NCI-H187 treated with DMSO at 0.1 percent for 48 hours (cell line): ENCODE measurements at places on chromosomes 3 and 15.

GRCh38 chr15:38085114-38085513, 150.7 kb downstream of the TMCO5A start:
- DNase-seq, result no peak

DNA sequence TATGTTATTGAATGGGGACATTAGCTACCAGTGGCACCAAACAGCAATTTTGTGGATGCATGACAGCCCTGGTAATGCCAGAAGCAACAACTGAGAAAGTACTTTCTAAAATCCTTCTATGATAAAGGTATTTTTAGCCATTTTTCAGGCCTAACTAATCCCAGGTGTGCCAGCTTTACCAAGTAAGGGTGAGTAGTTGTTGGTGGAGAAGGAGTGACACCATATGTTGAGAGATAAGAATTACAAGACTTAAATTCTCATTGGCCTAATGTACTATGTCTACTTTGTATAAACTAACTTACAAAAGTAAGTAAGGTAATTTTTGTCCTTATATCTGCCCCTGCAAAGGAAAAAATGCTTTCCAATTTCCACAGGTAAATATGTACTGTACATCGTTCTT, 4.1 kb upstream of the COX17 start:
- no peak for DNase-seq

- no peak for DNase-seq
Observed at GRCh38 chr3:36600404-36600803, 163.9 kb downstream of the DCLK3 start.

- no peak for DNase-seq
Observed at GRCh38 chr3:123283074-123283473, 81.3 kb downstream of the SEC22A start.

- no peak for DNase-seq
Observed at GRCh38 chr3:111956449-111956848, 22.4 kb upstream of the ABHD10 start.

- no peak for DNase-seq
Observed at GRCh38 chr15:99169769-99170311, 65.0 kb downstream of the SYNM start.

- DNase-seq, result no peak
Observed at GRCh38 chr15:59632714-59633113, 21.1 kb downstream of the GCNT3 start.

DNA sequence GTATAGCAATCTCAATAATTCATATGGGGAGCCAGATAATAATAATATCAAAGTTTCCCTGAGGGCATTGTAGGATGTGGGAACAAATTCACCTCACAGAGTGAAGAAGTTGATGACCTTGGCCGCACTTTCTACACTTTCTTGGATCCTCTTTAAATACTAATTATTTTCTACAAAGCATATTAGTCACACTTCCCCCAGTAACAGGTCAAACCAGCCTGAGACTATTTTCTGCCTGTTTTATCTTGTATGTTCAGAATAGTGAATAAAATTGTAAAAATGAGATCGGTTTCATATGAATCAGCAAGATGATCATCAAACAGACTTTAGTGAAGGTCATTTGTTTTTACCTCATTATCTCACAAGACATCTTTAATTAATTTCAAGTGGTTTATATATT, 2.3 kb upstream of the OR5K3 start:
- DNase-seq, result no peak

GRCh38 chr3:67624078-67624477, 30.3 kb downstream of the SUCLG2 start:
- DNase-seq, result no peak

DNA sequence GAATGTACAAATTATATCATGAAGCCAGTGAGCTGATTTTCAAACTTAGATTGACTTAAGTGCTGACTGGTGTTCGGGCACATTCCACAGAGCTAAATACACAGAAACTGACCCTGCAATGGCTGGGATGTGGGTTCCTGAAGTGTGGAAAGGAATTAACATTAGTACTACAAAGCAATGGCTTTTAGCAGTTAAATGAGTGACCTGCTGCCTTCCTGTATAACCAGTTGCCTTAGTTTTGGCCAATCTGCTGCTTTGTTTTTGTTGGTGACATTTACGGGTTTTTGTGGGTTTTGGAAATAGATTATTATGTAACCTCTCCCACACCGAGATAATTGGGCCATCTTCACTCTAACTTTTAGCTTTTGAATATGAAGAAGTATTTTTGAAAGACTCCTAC, 2.4 kb upstream of the SKIC8 start:
- DNase-seq, result no peak

GRCh38 chr3:106339551-106339950, 470.7 kb upstream of the CBLB start:
- no peak for DNase-seq

DNA sequence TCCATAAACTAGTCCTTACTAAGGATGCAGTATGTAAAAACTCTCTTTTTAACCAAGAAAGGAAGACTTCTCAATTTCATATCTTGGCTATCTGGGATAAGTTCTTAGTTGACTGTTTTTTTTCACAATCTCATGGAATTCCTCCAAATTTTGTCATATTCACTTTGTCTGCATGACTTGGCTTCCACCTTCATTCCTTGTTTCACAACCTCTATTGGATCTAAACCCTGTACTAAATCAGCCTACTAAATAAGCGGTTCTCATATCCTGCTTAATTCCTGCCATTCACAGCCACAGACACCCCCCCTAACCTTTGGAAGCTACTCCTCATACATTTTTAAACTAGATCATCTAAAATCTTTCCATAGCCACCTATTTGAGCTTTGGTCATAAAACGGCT, 370.6 kb upstream of the NAALADL2 start:
- DNase-seq, result no peak

DNA sequence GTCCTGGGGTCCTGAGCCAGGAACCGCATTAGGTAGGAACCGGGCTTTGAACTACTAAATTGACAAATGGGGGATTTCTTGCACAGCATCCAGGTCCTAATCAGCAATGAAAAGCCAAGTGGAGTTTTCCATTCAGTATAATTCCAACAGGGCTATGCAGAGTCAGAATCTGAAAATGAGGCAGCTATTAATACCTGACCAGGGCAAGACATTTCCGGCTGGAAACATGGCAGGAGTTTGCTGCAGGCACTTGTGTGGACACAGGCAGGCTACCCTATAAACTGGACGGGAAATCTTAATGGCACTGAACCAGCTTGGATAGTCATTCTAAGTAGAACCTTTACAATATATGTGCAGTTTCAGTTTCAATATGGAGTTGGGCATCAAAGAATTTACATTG, 553.1 kb downstream of the FGF12 start:
- no peak for DNase-seq

DNA sequence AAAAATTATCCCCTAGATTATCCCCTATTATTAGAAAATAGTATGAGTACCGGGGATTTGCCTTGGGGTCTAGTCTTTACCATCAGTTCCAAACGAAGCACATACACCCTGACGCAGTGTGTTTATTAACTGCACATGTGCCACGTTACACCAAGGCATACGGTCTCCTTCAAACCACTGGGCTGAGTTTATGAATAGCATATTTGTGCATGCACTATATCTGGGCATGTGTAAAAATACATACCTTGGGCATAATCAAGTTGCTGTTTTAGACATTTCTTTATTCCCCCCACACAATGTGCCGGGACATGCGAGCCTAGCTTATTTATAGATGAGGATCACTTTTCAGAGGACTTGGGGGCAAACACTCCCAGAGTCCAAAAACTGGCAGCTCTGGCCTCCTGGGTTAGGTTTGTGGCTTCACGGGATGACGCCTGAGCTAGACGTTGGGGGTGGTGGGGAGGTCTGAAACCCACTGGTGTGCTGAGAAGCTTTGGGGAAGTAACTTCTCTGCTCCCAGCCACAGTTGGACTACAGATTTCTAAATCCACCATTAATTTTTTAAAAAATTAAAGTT, 16.2 kb downstream of the IGDCC4 start:
- no peak for DNase-seq

DNA sequence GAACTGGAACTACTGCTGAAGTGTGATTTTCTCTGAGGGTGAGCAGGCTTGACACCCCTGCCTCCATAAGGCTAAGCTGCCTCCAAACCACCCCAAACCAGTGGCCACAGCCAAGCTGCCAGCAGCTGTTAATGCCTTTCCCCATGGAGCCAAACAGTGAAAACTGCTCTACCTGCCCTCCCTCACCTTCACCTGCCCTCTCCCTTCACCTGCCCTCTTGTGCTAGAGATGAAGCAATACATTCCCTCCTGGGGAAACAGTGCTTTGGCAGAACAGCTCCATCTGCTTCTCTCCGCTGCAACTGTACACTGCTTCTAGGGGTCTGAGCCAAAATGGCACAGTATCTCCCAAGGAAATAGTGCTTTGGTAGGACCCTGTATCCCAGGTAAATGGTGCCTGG, 374.1 kb downstream of the FHIT start:
- DNase-seq, result no peak

DNA sequence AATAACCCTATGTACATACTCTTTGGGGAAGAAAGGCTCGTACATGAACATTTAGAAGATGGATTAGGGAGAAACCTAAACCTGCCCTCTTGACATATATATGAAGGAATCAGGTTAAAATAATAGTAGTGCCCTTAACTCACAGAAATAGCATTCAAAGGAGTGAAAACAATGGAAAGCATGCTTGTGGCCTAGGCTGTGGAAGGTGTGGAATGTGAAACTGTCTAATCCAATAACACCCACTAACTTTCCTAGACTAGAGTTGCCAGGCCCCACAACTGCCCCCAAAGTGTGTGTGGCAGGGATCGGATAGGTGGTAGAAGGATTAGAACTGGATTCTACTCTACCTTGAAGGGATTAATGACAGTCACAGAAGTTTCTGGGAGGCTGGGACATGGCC, 317.4 kb upstream of the LRRFIP2 start:
- no peak for DNase-seq

- no peak for DNase-seq
Observed at GRCh38 chr15:79092382-79092781, 1.8 kb upstream of the RASGRF1 start.

GRCh38 chr15:74545086-74545485, 4.1 kb downstream of the ARID3B start:
- no peak for DNase-seq

DNA sequence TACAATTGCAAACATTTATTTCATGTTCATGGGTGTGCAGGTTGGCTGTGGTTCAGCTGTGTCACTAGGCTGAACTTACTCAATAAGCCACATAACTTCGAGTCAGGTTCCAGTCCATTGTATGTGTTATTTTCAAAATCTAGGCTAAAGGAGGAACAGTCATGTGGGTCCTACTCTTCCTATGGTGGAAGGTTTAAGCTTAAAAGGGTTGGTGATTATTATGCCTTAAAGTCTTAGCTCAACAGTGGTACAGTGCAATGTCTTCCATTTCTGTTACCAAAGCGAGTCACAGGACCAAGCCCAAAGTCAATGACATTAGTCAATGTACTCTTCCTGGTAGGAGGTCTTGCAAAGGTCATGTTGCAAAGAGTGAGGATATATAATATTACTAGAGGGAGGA, 78.2 kb downstream of the ATG7 start:
- no peak for DNase-seq

DNA sequence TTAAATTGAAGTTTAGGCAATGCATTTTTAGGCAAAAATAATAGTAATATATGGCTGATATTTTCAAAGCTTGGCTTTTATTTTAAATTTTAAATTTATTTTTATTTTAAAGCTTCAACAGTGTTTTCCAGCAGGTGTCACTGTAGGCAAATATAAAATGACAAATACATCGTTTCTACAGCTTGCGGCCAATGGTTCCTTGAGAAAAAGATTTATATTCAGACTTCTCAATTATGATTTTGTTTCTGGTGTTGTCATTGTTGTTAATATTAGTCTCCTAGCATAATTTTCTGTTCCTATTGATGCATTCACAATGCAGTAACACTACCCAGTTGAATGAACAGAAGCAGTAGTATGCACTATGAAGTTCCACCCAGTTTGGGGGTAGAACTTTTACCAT, 220.7 kb upstream of the DNAJC19 start:
- no peak for DNase-seq

DNA sequence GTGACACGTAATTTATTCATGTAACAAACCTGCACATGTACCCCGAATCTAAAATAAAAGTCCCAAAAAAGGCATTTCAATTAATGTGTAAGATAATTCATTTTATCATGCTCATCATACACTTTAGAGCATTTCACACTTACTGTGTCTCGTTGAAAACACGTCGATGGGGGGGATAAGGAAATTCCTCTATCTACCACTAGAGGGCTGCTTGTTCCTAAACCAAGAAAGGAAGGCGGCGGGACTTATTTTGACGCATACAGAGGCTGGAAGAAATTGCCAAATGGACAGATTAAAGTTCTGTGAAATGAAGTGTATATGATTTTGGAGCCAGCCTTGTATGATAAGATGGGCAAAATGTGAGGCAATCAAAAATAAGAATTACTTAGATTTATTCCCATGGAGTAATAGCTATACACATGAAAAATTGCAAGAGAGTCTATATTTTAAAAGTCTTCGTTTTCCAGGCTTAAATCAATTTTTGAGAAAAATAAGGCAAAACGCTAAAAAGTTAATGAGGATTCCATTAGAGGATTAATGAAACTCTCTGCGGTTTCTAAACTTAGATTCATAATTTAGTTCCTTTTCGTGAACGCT, 346.8 kb downstream of the CNTN3 start:
- no peak for DNase-seq

DNA sequence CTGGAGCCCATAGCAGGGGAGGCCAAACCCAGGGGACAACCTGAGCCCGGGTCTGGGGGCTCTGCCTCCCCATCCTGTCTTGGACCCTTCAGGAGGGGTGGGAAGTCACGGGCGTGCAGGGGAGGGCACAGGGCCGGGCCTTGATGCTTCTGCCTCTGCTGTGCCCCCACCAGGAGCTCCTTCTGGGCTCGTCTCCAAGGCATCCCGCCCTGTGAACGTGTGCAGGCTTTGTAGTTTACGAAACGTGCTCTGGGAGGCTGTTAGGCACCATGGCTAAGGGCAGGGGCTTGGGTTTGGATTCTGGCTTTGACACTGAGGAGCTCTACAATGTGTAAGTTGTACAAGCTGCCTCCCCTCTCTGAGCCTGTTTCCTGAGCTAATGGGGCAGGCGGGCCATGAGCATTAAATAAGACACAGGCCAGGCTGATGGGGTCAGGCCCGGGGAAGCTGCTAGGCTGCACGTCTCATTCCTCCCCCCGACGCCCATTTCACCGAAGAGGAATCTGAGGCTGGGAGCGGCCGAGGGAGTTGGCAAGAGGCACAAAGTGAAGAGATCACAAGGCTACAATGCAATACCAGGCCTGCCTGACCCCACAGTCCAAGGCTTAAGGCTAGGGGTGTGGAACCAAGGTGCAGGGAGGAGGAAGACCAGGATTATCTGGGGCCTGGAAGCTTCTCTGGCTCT, 19.6 kb downstream of the PLXND1 start:
- DNase-seq, result no peak
